NCI-H446 treated with DMSO at 0.1 percent for 48 hours (cell line): ENCODE measurements at places on chromosomes 4 and X.
A peak's percentile ranks its signal among the peaks of the same experiment; 100 is the strongest.

GRCh38 chr4:41349021-41349420 lies 92.3 kb downstream of the UCHL1 start:
- no peak for DNase-seq

- no peak for DNase-seq
These were observed 126.2 kb downstream of the IRS4 start for GRCh38 chrX:108610141-108610540.

- no peak for DNase-seq
These were observed 462.7 kb upstream of the RPS6KA3 start for GRCh38 chrX:20729416-20729815.

- DNase-seq: no peak
These were observed 250.5 kb upstream of the EDA2R start for GRCh38 chrX:66889418-66889817.

- peak; percentile 81 for DNase-seq
These were observed 3.1 kb downstream of the PDGFC start for GRCh38 chr4:156968479-156968984.

GRCh38 chr4:140691369-140691768 lies 64.8 kb downstream of the TBC1D9 start:
- DNase-seq: no peak

DNA sequence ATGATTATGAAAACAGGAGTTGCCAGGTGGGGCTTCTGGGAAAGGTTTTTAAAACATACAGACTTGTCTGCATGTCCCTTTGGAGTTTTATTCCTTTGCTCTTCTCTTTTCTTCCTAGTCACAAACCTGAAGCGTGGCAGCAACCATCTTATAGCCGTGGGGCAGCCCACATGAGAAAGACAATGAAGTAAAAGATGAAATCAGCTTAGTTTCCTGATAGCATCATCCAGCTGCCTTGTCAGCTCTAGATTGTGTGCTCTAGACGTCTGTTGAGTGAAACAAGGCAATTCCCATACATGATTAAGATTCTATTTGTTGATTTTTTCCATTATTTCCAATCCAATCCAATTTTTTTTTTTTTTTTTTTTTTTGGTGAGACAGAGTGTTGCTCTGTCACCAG lies 68.9 kb downstream of the ELOVL6 start:
- DNase-seq: no peak

- no peak for DNase-seq
These were observed 169.0 kb downstream of the ADAM29 start for GRCh38 chr4:175087145-175087544.

DNA sequence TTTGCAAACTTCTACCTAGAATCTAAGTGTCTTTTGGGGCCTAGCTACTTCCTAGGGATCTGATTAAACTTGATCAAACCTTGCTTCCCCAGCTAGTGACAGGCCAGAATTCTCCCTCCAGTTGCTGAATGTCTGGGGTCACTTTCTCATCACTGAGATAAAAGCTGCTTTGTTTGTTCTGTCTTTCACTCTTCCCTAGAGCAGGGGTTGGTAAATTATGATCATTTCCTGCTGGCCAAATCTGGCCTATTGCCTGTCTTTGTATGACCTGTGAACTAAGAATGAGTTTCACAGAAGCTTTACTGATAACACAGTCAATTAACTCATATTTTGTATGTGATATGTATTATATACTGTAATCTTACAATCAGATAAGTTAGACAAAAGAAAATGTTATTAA lies 157.8 kb upstream of the AADAT start:
- DNase-seq: no peak

DNA sequence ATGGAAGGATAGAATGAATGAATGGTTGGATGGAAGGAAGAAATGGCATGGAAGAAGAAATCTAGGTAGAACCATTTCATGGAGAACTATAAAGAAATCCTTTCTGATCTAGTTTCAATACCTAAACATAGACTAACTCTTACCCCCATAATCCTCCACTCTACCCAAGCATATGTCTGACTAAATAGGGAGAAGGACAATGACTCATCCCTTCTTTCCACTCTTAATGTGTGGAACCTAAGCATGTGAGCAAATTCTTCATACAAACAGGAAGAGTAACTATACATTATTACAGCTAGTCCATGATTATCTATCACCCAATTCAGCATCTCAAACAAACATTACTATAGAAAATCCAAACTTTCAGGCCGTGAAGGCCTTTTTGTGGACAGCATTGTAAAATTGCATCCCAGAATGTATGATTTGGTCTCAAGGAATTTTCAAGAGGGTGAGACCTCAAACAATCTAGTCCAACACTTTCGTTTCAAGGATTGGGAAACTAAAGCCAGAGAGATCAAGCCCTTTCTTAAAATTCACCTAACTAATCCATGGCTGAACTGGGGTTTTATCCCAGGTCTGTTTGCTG lies 11.2 kb downstream of the C1QTNF7 start:
- DNase-seq: no peak

GRCh38 chr4:74613266-74613665 lies 168.3 kb downstream of the AREG start:
- DNase-seq: no peak
